Kidney glomerular epithelial cell (primary cell): ENCODE measurements at places on chromosomes 1 and 21.
A peak's percentile ranks its signal among the peaks of the same experiment; 100 is the strongest.

DNA sequence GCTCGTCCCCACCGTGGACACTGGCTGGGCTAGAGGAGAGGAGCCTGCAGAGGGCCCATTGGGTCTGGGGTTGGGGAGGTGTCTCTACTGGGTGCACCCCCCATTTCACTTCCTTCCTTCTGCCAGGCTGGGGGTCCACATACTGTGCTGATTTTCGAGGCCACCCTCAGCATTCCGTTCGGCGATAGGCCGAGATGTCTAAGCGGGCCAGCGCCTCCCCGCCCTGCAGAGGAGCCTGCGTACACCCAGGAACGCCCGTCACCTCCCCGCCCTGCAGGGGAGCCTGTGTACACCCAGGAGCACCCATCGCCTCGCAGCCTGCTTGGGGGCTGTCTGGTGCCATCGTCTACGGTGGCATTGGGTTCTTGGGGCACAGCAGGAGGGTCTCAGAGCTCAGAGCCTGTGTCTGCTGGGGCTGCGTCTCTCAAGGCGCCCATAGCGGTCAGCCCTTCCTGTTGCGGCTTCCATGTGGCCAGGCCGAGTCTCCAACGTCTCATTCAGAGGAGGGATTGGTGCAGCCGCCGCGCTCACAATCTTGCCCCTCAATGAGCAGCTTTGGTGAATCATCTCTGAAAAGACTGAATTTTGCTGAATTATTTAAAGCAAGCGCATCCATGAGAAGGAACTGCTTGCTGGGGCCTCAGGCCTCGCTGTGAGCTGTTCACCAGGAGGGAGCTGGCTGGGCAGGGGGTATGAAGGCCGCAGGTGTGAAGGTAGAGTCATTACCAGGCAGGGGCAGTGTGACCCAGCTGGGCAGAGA lies 30.7 kb upstream of the AGPAT3 start:
- no peak for DNase-seq

GRCh38 chr1:24558902-24559791 lies 3.3 kb downstream of the NCMAP start:
- peak; percentile 89 for DNase-seq

GRCh38 chr1:186974774-186975181 lies 146.0 kb downstream of the PLA2G4A start:
- DNase-seq: peak; percentile 68

GRCh38 chr1:221720545-221720944 lies 21.3 kb downstream of the DUSP10 start:
- DNase-seq: no peak

DNA sequence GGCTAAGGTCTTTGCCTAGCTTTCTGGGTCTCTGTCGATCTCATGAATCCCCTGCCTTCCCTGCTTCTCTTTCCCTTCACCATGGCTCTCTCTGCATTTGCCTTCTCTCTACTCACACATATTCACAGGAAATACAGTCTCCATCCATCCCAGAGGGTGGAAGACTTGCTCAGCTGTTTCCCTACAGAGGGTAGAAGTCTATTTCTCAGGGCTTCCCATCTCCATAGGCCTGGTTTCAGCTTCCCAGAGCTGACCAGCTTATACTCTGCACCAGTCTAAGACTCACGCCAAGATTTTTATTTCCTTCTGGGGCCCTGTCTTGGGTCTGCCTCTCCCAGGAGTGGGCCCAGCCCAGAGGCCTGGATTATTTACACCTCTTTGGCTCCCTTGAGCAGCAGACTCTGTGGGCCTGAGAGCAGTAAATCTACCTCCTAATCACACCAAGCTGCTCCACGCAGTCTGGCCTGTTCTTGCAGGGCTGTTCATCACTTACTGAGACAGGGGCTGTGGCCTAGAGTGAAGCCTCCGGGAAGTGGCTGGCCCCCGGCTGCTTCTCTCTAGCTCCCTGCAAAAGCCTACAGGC lies 102.5 kb downstream of the PLXNA2 start:
- DNase-seq: no peak

DNA sequence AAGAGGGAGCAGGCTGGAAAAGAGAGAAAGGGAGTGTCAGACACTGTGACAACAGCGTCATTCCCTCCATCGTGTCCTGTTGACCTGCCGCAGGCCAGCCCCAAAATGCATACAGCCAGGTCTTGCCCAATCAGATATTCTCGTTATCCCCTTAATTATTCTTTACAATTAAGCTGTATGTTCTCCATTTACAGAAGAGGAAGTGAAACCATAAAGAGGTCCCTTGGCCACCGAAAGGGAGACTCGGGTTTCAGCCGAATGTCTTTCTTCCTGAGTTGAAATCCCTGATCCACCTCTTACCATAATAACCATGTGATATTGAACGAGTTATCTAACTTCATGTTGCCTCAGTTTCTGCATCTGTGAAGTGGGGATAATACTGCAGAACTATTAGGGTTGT lies 70.5 kb downstream of the IGSF21 start:
- DNase-seq: no peak

- no peak for DNase-seq
Measured at GRCh38 chr1:230814949-230815692, 53.2 kb downstream of the C1orf198 start.

DNA sequence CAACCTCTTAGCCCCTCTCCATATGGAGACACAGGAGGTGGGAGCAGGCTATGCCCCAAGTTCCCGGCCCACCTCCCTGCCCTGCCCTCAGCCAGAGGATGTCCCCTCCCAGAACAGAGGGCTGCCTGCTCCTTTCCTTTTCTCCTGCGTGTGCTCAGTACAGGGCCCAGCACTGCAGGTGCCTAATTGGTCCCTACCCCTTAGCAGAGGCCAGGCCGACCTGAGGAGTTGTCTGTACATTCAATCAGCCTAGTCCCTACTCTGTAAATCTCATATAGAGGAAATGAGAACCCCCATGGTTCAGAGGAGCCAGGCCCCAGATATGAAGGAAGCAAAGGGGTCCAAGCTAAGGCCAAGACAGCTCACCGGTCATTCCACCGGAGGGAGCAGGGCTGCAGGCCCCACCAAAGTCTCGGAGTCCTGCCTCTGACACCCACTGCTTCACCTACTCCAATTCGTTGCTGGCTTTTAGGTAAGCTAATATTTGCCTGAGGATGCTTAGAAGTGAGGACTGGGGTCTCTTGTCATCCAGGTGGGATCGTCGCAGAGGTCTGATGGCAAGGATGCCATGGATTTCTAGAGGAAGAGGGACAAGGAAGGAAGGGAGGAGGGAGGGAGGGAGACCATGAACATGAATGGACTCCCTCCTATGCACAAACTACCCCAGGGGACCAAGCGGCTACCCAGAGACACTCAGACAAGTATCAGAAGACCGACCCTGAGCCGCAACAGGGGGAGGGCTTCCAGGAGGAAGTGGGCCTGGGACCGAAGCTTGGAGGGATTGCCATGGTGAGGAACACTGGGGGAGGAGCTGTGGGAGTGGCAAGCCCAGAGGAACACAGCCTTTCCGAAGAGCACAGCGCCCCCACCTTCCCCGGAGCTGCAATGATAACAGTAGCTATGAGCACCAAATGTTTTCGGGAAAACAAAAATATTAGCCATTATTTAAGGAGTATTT lies 30.4 kb upstream of the FOXO6 start:
- no peak for DNase-seq

- DNase-seq: no peak
Measured at GRCh38 chr1:13775459-13775858, 75.5 kb downstream of the PRDM2 start.

- DNase-seq: peak; percentile 40
Measured at GRCh38 chr1:205488074-205488723, 16.3 kb upstream of the CDK18 start.

DNA sequence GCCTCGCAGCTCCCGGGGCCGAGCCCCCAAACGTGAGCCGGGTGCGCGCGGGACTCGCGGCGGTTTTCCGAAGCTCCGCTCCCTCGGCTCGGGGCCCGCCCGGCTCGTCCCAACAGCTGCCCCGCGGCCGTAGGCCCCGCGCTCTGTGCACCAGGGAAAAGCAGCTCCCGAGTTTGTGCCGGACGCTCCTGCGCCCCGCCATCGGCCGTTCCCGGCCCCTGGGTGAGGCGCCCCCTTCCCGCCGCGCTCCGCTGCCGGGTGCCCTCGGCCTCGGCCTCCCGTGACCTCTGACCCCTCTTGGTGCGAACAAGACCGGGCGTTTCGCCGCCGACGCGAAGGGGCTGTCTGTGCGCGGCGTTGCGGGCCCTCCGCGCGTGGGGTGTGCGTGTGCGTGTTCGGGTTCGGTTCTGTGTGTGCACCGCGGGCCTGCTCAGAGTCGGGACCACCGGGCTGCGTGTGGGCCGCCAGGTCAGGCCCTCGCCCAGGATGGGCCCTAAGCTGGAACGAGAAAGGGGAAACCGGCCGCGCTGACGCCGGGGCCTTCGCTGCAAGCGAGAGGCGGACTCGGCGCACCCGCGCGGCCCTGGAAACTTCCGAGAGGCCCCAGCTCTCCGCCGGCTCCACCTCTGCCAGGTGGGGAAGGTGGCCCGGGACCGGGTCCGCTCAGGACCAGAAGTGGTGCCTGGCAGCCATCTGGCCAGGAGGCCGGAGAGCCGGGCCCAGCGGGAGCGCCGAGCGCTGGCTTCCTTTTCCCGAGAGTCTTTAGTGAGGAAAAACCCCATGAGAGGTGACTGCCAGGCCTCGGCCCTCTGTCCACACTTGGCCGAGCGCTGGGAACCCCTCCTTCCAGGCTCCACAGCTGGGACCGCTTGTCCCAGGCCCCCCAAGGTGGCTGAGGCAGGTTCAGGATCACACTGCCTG lies 1.9 kb downstream of the PRDM16 start:
- no peak for DNase-seq

GRCh38 chr1:8481650-8482380 lies 163.9 kb downstream of the SLC45A1 start:
- DNase-seq: no peak

DNA sequence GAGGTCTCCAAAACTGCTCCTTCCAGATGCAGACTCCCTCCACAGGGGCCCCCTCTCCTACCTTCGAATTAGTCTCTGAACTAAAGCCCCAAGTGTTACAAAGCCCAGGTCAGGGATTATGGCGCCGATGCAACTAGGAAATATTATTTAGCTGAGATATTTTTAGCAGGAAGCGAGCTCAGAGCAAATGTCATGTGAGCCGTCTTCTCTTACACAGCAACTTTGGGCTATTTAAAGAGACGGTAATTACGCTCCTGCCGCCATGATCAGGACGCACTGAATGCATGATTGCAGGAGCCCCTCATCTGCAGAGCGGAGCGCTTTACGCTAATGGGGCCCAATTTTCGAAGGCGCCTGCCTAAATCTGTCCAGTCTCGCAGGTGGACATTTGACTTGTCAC lies 55.3 kb upstream of the TARDBP start:
- DNase-seq: no peak

DNA sequence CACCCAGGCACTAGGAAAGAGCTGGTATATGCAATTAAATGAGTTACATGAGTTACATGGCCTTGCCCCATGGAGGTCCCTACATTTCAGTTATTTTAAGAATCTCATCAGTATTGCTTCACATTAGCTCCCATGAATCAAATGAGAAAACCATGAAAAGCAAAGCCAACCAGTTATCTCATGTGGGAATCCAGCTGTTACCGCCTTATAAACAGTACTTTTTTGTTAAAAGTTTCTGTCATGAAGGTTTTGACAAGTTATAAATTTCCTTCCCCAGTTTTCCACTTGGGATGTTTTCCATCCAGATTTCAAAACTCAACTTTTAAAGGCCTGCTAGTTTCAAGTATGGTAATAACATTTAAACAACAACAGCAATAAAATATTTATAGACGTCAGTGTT lies 544.8 kb downstream of the NUF2 start:
- DNase-seq: no peak

DNA sequence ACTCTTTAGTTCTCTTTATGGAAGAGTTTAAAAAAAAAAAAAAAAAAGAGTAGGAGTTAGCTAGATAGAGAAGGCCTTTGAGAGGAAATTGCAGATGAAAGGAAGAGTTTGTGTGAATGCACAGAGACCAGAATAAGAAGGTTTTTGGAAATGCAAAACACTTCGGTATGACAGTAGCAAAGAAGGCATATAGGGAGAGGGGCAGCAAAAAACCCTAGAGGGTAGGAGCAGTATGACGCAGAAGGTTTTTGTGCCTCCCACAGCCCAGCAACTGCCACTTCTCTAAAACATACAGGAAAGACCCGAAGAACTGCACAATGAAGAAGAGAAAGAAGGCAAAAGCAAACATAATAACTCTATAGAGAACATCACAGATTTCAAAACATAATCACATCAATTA lies 84.3 kb downstream of the WDR64 start:
- DNase-seq: no peak

- no peak for DNase-seq
Measured at GRCh38 chr1:41646186-41646585, 161.7 kb upstream of the EDN2 start.

GRCh38 chr21:26461500-26461899 lies 111.6 kb downstream of the CYYR1 start:
- DNase-seq: no peak

GRCh38 chr1:225319871-225320270 lies 108.0 kb downstream of the LBR start:
- DNase-seq: no peak

GRCh38 chr1:17227358-17227915 lies 21.5 kb upstream of the PADI3 start:
- no peak for DNase-seq
